ENCODE measurements at places on chromosomes 4 and X.

DNA sequence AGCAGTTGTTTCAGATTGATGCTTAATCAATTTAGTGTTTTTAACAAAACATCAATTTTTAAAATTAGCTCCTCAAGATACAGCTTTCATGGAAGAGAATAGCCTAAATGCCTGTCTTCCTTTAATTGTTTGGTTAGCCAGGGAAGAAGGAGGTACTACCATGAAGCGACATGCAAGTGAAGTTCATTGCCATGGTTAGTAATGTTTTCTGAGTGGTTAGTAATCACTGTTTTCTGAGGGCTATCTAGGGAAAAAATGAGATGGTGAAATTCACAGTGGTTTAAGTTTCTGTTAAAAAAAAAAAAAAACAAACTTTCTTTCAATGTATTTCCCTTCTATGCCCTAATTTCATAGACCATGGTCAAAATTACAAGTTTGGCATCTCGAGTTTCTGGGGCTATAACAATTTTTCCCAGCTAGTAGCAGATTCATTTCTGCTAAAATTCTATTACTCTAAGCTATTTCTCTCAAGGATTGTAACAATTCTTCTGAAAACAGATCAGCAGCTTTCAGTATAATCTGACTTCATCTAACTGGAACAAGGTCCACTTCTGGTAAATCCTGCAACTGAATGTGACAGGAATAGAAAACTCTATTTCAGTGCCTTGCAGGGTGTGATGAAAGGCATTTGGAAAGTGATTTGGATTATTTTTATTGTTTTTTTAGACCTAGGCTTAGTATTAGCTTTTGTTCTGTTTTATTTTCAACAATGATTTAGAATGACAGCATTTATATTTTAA, 157.0 kb downstream of the PCDH18 start:
- H3K27me3 ChIP-seq: no peaks in the 10 kb centered on the region

DNA sequence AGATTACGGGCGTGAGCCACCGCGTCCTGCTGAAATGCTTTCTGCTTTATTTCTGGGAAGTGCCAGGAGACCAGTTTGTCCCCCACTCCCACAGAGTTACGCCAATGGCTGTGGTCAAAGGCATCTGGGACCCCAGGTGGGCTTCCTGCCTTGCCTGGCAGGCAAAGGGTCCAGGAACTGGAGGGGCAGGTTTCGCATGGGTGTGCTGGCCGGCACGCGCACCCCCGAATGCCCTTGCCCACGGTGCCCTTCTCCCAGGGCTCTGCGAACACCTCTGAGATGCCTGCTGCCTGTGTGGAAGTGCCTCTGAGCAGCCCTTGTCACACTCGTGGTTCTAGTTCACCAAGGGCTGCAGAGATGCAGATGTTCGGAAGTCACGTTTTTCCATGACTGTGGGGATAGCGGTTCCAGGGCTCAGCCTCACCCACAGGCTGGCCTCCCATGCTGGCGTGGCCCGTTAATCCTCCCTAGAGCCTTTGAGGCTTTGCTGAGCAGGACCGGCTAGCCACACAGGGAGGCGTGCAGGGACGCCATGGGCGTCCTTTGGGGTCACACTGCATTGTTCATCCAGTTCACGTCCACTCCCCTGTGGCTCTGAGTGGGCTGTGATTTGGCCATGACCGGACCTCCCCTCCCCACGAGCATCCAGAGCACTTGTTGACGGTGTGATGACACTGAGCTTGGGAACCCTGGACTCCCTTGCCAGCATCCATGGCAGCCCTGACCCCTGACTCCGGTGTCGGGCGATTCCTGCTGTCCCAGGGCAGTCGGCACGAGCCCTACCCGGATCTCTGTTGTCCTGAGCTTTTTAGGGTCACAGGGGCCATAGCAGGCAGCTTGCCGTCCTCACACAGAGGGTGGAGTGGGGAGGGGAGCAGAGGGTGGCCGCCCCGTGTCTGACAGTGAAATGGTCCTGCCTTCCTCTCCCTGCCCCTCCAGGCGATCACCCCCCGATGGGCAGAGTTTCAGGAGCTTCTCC, 12.7 kb upstream of the ADD1 start:
- no peak overlapping the region for H3K27ac ChIP-seq
- H3K4me1 ChIP-seq: peaks cover 21% of the 10 kb centered on the region
- H3K4me3 ChIP-seq: no peak overlapping the region
- DNase-seq: no peak

GRCh38 chrX:3697220-3697684, 16.2 kb downstream of the PRKX start:
- no peaks in the 10 kb centered on the region for H3K27me3 ChIP-seq
- no peaks in the 10 kb centered on the region for H3K36me3 ChIP-seq
- H3K27ac ChIP-seq: no peak overlapping the region
- H3K4me1 ChIP-seq: peaks cover 4% of the 10 kb centered on the region
- no peak for DNase-seq
- no peak overlapping the region for H3K4me3 ChIP-seq

DNA sequence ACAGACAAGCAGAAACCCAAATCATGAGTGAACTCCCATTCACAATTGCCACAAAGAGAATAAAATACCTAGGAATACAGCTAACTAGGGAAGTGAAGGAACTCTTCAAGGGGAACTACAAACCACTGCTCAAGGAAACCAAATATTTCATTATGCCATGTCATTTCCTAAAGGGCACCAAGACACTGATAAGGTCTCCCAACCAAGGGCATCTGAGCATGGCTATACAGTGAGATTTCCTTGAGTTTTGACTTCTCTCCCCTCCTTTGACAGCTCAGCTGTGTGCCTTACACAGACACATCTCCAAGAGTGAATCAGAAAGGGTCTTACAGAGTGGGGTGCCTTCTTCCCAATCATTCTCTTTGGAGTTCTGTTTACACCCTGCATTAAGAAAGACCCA, 40.4 kb downstream of the PCDH7 start:
- H3K4me1 ChIP-seq: no peaks in the 10 kb centered on the region
- no peak overlapping the region for H3K4me3 ChIP-seq
- no peaks in the 10 kb centered on the region for H3K36me3 ChIP-seq
- no peaks in the 10 kb centered on the region for H3K27me3 ChIP-seq
- H3K27ac ChIP-seq: no peak overlapping the region

GRCh38 chrX:69143530-69143929, 21.7 kb downstream of the PJA1 start:
- no peak overlapping the region for H3K27ac ChIP-seq
- DNase-seq: no peak
- H3K4me1 ChIP-seq: no peaks in the 10 kb centered on the region
- H3K36me3 ChIP-seq: no peaks in the 10 kb centered on the region
- H3K4me3 ChIP-seq: no peak overlapping the region

DNA sequence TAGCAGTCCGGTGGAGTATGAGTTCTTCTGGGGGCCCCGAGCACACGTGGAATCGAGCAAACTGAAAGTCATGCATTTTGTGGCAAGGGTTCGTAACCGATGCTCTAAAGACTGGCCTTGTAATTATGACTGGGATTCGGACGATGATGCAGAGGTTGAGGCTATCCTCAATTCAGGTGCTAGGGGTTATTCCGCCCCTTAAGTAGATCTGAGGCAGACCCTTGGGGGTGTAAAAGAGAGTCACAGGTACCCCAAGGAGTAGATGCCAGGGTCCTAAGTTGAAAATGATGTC, 852 bp downstream of the MAGEH1 start:
- no peak for DNase-seq
- H3K4me1 ChIP-seq: peaks cover 4% of the 10 kb centered on the region
- no peaks in the 10 kb centered on the region for H3K36me3 ChIP-seq
- H3K4me3 ChIP-seq: peak overlapping the region; percentile 80

GRCh38 chr4:137390707-137391106, 141.6 kb downstream of the PCDH18 start:
- H3K4me1 ChIP-seq: no peaks in the 10 kb centered on the region
- H3K36me3 ChIP-seq: no peaks in the 10 kb centered on the region
- DNase-seq: no peak

DNA sequence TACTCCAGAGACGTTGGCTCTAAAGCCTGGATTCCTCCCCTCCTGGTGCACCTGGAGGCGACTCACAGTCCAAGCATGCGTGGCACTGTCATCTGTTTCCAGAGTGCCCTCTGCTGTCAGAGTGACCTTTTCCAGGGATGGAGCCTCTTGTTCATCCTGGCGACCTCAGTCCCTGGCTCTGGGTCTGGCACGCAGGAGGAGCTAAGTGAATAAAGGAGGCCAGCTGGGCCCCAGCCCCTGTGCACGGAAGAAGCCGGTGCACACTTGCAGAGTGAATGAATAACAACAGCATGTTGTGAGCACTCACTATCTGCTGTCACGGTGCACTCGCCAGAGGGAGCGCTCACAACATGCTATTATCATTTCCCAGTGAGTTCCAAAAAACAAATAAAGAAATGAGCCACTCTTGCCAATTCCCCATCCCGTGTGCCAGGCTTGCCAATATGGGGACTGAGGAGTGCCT, 27.8 kb upstream of the PSAPL1 start:
- no peak for DNase-seq
- H3K36me3 ChIP-seq: no peaks in the 10 kb centered on the region
- no peak overlapping the region for H3K4me3 ChIP-seq

- no peaks in the 10 kb centered on the region for H3K4me1 ChIP-seq
- H3K27ac ChIP-seq: no peak overlapping the region
- no peaks in the 10 kb centered on the region for H3K27me3 ChIP-seq
- no peak for DNase-seq
- H3K4me3 ChIP-seq: no peak overlapping the region
These were observed 170.9 kb upstream of the PCDH18 start for GRCh38 chr4:137703195-137703594.

DNA sequence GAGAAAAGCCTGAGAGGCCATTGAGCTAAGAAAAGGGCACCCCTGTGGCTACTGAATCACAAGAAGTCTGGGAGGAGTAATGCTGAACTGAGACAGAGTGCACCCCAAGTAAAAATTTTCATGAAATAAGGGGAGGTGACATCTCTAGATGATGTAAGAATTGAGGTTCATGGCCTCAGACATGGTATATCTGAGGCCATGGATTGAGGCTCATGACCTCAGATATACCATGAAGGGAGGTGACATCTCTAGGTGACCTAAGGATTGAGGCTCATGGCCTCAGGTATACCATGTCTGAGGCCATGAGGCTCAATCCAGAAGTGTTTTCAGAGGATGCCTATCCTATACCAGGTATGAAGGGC, 560.9 kb downstream of the INPP4B start:
- H3K27ac ChIP-seq: no peak overlapping the region
- no peaks in the 10 kb centered on the region for H3K36me3 ChIP-seq
- no peak overlapping the region for H3K4me3 ChIP-seq
- no peaks in the 10 kb centered on the region for H3K27me3 ChIP-seq
- DNase-seq: no peak
- peaks cover 33% of the 10 kb centered on the region for H3K4me1 ChIP-seq

DNA sequence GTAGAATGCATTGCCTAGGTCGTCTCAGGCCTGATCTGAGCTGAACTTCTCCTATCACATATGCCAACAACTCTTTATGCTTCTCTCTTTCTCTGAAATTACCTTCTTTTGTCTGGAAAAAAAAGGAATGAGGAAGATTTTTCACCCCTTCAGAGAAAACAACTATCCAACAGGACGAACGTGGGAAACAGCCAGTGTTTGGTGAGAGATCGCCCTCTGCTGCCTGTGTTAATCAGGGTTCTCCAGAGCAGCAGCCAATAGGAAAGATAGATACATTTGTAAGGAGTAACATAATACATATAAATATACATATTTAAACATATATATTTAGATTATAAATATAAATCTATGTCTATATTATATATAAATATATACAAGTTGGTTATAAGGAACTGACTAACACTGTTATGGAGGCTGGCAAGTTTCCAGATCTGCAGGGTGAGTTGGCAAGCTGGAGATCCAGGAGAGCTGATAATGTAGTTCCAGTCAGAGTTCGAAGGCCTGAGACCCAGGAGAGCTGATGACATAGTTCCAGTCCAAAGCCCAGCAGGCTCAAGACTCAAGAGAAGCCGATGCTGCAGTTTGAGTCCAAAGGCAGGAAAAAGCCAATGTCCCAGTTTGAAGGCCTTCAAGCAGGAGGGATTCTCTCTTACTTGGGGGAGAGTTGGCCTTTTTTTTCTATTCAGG, 13.3 kb downstream of the CETN2 start:
- H3K4me1 ChIP-seq: no peaks in the 10 kb centered on the region
- no peak for DNase-seq
- H3K36me3 ChIP-seq: no peaks in the 10 kb centered on the region
- no peak overlapping the region for H3K27ac ChIP-seq
- H3K4me3 ChIP-seq: no peak overlapping the region
- no peaks in the 10 kb centered on the region for H3K27me3 ChIP-seq

GRCh38 chr4:56973336-56973735, 4.1 kb downstream of the NOA1 start:
- DNase-seq: no peak
- no peak overlapping the region for H3K27ac ChIP-seq
- peaks cover 24% of the 10 kb centered on the region for H3K36me3 ChIP-seq
- H3K27me3 ChIP-seq: no peaks in the 10 kb centered on the region
- peaks cover 24% of the 10 kb centered on the region for H3K4me1 ChIP-seq
- no peak overlapping the region for H3K4me3 ChIP-seq

- no peaks in the 10 kb centered on the region for H3K27me3 ChIP-seq
- DNase-seq: no peak
- H3K36me3 ChIP-seq: no peaks in the 10 kb centered on the region
- no peak overlapping the region for H3K4me3 ChIP-seq
These were observed 156.5 kb downstream of the NHS start for GRCh38 chrX:17531500-17531899.

- no peak overlapping the region for H3K4me3 ChIP-seq
- no peak overlapping the region for H3K27ac ChIP-seq
- no peaks in the 10 kb centered on the region for H3K4me1 ChIP-seq
- H3K27me3 ChIP-seq: no peaks in the 10 kb centered on the region
- H3K36me3 ChIP-seq: no peaks in the 10 kb centered on the region
These were observed 68.4 kb upstream of the BMPR1B start for GRCh38 chr4:94689155-94689860.

DNA sequence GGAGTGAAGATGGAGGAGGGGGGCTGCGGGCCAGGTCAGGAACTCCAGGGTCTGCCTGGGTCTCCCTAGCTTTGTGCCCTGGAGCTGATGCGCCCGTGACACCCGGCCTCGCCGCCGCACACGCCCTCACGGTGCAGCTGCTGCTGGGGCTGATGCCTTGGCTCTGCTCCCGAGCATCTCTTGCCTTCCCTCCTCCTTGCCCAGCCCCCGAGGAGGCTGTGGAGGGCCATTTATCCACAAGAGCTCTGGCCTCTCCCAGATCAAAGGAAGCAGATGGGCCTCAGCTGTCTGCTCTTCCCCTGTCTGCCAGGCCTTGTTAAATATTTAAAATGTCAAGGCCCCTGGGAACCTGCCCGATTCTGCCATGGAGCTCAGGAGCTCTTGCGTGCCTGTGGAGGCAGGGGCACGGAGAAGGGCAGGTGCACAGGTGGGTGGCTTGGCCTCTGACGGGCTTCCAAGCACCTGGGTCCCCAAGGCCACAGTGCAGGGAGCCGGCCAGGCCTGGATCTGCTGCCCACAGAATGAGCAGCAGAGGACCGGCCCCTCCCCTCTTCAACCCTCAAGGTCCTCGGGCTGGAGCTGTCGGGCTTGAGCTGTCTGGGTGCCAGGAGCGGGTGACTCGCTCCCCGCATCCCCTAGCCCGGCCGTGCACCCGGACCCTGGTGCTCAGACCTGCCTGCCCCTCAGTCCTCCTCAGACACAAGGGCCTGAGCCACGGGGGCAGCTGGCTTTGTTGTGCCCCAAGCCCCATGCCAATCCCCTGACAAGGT, 20.3 kb downstream of the ATP2B3 start:
- H3K27me3 ChIP-seq: no peaks in the 10 kb centered on the region
- no peak for DNase-seq
- H3K4me1 ChIP-seq: no peaks in the 10 kb centered on the region
- H3K27ac ChIP-seq: no peak overlapping the region
- no peaks in the 10 kb centered on the region for H3K36me3 ChIP-seq
- no peak overlapping the region for H3K4me3 ChIP-seq

Measured in CD8-positive, alpha-beta memory T cell (primary cell).